NCI-H1417 (cell line): ENCODE measurements at places on chromosomes 11 and 22.

GRCh38 chr11:121134741-121135312 is 33.8 kb downstream of the TECTA start:
- no peak for DNase-seq

- no peak for DNase-seq
Observed at GRCh38 chr22:38490915-38491314, 15.2 kb downstream of the DDX17 start.

DNA sequence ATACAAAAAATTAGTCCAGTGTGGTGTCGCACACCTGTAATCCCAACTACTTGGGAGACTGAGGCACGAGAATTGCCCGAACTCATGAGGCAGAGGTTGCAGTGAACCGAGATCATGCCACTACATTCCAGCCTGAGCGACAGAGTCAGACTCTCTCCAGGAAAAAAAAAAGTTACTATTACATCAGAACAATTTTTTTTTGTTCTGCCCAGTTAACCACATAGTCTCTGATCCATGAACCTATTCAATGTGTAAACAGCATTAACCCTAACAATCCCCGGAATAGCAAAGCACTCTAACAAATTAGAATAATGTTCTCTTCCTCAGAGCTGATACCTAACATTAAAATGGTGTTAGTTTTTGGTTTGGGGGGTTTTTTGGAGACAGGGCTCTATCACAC is 4.6 kb downstream of the NARS2 start:
- DNase-seq: no peak

- no peak for DNase-seq
Observed at GRCh38 chr11:91312541-91312940, 912.1 kb upstream of the FAT3 start.
